Pons (tissue), 1 donor: ENCODE measurements at places on chromosomes 13 and 19.

- DNase-seq = no peak
Measured at GRCh38 chr19:47240556-47240955, 9.6 kb upstream of the BBC3 start.

DNA sequence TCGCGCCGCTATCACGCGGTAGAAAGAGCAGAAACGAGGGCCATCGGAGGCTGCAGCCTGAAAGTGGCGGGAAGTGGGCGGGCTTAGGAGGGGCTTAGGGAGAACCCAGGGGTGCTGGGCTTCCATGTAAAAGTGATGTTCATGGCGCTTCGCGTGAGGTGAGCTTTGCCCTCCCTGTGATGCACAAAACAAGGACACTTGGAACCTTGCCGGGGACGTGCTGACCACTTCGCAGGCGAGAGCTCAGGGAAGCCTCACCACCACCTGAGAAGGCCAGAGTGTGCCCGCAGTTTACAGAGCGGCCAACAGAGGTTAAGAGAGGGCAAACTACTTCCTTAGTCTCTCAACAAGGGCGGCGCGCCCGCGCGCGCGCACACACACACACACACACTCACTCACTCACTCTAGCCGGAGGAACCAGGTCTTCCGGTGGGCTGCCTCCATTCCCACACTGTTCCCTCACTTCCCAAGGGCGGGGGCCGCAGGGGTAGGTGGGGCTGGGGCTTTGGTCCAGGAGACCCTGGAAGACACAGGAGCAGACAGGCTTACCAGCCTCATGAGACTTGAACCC is 651 bp downstream of the GAPDHS start:
- no peak for DNase-seq

- DNase-seq = no peak
Measured at GRCh38 chr13:73245246-73245645, 186.4 kb downstream of the KLF5 start.

GRCh38 chr19:15129856-15130585 is 22.8 kb downstream of the SYDE1 start:
- no peak for DNase-seq

DNA sequence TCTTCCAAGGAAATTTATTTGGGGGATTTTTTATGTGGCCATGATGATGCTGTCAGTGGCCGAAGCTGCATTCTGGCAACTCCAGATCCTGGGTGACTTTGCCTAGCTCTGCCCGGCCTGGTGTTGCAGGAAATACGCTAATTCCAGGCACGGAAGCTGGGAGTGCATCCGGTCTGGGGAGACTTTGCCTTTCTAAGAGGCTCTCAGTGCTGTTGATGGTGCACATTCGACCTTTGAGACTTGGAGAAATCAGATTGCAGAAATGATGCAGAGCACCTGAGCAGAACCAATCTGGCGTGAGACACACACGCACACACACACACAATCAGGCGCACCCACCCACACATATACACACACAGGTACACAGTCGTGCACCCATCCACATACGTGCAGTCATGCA is 5.9 kb upstream of the TMEM255B start:
- DNase-seq = no peak

DNA sequence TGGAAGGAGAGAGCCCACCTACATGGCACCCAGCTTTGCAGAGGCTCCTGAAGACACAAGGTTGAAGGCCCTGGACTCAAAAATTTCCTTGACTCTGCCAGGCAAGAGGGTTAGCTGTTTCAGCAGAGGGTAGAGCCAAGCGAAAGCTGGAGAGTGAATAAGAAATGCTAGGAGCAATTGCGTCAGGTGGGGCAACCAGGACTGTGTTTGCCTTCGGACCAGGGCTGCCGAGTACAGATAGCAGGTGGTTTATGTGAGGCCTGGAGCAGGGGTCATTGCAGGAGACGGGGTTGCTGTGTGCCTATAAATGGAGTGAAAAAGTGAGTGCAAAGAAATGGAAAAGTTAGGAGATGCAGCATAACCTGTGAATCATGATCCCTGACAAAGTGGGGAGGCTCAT is 59.1 kb downstream of the IRS2 start:
- DNase-seq = no peak

DNA sequence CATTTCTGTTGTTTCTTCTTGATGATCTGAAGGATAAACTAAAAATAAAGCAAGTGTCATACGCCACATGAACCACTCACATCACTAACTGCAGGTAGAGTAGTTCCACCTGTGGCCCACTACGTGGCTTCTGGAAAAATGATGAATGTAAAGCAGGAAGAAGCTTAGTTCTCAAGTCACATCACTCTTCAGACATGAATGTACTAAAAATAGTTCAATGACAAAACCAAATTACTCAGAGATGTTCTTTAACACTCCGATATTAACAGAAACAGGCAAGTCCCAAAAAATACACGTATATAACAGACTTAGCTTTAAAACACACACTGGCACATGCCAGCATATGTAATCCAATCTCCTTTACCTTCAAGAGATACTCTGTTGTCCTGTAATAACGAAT is 21.6 kb downstream of the RAB20 start:
- no peak for DNase-seq

DNA sequence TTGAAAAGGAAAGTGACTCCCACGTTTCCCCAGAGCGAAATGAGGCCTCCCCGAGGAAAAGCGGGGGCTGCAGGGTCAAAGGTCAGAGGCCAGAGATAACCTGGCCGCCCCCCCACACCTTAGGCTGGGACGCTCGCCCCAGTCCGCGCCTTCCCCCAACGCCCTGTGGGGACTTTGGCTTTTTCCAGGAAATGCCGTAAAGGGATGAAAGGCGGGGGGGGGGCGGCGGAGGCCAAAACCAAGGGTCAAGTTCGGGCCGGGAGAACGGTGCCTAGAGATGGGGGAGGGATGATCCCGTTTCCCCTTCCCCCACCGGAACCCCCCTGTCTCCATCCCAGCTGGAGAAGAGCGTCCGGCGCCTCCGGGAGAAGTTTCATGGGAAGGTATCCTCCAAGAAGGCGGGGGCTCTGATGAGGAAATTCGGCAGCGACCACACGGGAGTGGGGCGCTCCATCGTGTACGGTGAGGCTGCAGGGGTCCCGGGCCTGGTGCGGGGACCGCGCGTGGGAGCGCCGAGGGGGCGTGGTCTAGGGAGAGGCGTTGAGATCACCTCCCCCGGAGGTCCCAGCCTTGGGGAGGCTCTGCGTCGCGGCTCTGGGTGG is 575 bp downstream of the SHFL start:
- no peak for DNase-seq

DNA sequence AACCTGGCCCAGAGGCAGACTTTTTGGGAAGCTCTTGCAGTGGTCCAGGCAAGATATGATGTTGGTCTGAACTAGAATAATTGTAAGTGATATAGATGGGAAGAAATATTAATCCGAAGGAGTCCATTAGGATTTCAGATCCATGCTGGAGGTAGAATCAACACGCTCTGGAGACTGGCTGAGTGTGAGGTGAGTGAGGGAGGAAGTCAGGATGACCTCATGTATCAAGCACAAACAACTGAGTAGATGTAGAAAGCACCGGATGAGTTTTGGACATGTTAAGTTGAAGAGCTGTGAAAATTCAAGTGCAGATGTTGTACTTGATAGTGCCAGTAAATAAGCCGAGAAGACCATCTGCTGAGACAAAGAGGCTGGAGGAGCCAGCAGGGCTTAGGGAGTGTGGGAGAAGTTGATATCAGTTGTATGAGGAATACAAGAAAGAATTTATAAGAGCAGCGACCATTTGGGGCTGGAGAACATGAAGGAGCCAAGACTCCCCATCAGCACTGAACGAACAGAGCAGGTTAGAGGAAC is 5.3 kb upstream of the CNMD start:
- no peak for DNase-seq

GRCh38 chr19:41426116-41426841 is 895 bp downstream of the B3GNT8 start:
- DNase-seq = no peak

- no peak for DNase-seq
Measured at GRCh38 chr19:6007866-6008265, 29.9 kb upstream of the RANBP3 start.

GRCh38 chr19:20038358-20039202 is 725 bp downstream of the ZNF682 start:
- DNase-seq = peak; percentile 8

DNA sequence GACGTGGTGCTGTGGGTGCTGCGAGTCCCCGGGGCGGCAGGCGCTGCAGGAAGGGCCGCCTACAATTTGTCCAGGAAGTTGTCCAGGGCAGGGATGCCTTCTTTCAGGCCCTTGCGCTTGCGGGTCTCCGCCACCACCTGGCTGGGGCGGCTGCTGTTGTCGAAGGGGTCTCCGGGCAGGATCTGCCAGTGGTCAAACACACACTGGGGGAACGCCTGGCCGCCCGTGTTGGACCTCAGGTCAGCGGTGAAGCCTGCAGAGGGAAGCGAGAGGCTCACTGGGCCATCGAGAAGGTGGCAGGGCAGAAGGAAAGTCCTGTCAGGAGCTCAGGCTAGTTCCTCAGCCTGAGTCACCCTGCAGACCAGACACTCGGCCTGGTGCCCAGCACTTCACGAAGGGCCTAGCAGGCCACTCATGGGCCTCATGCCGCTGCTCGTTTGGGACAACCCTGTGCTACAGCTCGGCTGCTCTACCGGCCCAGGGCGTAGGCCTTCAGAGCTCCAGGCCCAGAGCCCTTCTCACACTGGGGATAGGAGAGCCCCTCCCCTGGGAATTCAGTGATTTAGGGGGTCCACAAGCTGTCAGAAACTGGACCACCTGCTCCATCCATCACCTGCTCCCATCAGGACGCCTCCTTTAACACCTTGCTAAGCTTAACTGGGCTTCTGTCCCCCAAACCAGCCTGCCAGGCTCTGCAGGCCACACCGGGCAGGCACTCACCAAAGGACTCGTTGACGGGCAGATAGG is 5.8 kb upstream of the DAPK3 start:
- no peak for DNase-seq

DNA sequence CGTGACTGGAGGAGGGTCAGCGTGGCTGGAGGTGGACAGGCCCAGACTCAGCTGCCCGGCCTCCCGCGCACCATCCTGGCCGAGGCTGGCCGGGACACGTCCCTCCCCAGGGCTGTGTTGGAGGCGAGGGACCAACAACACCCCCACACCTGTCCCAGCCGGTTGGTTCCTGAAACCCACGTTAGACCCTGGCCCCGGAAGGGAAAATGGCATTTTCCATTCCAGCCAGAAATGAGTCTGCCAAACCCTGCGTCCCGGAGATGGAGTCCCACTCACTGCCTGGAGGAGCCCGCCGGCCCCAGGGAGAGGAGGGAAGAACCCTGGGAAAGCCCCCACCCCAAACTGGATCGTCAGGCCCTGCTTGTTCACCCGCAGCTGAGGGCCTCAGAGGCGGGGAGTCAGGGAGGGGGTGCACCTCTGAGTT is 4.8 kb upstream of the WDR18 start:
- no peak for DNase-seq

DNA sequence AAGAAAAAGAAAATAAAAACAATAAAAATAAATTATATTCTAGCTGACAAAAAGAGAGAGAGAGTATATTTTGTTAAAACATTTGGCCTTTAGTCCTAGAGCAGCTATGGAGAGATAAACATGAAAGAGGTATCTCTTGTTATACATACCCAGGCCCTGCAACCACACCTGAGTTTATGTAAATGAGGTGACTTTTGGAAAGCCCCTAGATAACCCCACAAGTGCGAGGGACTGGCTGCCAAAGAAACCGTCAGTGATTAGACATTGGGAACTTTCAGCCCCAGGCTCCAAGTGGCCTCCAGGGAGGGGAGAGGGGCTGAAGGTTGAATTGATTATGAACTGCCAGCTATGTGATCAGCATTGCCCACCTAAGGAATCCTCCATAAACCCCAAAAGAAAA is 2.1 kb upstream of the NLRP7 start:
- no peak for DNase-seq

DNA sequence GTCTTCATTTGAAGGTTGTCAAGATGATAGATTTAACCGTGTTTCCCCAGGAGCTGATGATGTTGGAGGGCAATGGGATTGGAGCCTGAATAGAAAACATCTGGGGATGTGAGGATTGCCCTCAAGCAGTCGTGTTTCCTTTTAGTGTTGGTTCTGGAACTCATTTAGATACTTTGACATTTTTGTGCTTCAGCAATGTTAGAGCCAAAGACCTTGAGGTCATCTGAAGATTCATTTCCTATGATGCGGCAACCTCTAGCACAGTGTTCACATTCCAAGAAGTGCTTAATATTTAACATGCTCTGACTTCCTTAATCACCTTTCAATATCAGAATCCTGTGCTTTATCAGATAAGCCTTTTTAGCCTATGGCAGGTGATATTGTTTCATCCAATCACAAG is 82.7 kb downstream of the SLC10A2 start:
- no peak for DNase-seq

GRCh38 chr13:45886466-45886865 is 34.9 kb upstream of the SIAH3 start:
- no peak for DNase-seq

GRCh38 chr19:49155005-49155819 is at the start of gene HRC:
Gene HRC (minus strand): TSS chr19:49155396. CDS start chr19:49155237, 159 bp downstream.
- no peak for DNase-seq

- peak; percentile 67 for DNase-seq
Measured at GRCh38 chr19:49145573-49146407, 9.4 kb downstream of the HRC start.

DNA sequence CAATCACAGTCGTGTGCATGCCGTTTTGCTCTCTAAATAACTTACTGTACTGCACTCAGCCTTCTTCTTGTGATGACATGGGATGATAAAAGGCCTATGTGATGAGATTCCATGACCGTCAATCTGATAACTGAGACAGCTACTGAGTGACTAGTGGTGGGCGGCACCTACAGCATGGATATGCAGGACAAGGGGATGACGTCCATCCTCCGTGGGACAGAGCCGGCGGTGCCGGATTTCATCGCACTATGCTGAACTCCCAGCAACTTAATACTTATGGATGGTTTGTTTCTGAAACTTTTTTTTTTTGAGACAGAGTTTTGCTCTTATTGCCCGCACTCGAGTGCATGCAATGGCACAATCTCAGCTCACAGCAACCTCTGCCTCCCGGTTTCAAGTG is 146.8 kb upstream of the TSHZ3 start:
- DNase-seq = no peak

DNA sequence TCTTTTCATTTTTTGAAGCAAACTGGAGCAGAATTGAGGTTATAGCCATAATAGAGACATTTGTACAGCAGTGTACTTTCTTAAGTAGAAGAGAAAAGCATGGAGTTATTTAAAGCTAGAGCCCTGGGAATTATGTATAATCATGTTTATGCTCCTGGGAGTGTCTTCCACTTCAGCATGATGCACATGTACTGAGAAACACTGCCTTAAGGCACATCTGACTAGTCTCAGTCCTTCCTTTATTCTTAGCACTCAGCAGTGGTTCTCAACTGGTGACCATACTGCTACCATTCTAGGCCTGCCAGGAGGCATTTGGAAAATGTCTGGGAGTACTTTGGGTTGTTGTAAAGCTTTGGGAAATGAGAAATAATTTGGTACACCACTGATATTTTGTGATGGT is 45.8 kb downstream of the VWA8 start:
- no peak for DNase-seq

DNA sequence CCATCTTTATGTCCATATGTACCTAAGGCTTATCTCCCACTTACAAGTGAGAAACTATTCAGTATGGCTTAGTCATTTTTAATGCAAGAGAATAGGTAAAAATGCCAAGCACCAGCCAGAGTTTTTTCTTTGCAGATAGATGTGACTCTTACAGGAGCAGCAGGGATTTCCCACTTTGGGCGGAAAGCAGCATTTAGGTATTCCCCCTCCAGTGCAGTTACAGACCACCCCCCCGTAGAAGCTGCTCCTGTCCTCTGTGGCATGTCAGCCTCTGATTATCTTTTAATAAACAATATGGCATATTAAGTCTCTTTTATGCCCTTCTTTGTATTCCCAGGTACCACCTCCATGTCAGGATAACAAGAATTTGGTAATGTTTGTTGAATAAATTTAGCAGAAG is 24.7 kb upstream of the USPL1 start:
- no peak for DNase-seq
